ENCODE measurements at places on chromosomes 3 and 15.

- no peak for DNase-seq
Observed at GRCh38 chr15:78148392-78149067, 632 bp upstream of the IDH3A start.

DNA sequence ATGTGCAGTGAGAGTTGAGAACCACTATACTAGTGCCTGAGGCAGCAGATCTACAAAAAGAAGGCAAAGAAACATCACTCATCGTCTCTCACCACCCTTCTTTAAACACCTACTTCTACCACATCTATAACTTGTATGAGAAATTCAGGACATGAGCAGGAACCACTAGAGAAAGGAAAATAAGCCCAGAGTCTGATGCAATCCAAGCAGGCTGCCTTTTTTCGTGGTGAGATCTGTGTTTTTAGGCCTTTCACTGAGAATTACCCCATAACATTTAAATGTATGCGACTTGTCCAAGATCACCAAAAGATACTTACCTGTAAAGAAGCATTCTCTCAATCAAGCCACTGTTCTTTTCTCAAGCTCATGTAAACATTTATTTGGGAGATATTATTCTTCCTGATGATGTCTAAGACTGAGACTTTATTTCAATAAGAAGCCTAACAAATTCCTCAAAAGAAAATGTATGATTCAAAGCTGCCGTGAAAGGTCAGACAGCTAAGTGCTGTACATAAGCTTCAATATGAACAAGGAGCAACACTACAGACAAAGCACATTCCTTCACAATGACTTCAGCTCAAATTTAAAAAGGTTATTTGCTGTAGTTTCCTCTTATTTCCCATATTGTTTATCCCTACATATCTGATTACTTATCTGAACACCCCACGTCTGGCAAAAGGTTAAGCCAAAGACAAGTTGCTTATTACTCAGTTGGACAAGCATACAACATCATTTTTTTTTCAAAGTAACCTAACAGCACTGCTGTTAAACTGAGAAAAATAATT lies 16.5 kb downstream of the SPICE1 start:
- DNase-seq: no peak

- DNase-seq: no peak
Observed at GRCh38 chr15:70060214-70060992, 37.3 kb downstream of the TLE3 start.

- DNase-seq: no peak
Observed at GRCh38 chr3:188211476-188211875, 57.5 kb downstream of the LPP start.

DNA sequence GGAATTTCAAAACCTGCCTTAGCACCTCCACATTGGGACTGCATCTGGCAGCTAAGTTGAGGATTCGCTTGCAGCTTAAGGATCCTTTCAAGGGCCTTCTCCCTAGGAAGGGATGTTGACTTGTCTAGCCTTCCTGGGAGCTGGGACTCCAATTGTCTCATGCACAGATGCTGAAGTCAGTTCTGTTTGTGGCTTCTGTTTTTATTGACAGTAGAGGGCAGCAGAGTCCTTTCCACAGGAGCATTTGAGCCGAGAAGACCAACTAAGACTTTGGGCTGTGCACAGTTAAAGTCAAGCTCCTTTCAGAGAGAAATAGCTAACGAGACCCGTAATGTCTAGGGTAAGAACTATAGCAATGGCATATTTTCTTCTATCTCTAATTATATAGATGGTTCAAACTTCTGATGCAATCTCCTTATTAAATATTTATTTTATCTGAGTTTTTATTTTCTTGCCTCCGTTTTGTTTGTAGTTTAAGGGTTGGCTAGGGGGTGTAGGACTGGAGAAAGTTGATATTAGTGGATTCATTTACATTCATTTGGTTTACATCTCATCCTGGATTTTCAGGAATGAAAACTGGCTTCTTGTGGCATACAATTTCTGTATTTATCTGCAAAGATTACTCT lies 59.7 kb upstream of the KBTBD8 start:
- DNase-seq: no peak

DNA sequence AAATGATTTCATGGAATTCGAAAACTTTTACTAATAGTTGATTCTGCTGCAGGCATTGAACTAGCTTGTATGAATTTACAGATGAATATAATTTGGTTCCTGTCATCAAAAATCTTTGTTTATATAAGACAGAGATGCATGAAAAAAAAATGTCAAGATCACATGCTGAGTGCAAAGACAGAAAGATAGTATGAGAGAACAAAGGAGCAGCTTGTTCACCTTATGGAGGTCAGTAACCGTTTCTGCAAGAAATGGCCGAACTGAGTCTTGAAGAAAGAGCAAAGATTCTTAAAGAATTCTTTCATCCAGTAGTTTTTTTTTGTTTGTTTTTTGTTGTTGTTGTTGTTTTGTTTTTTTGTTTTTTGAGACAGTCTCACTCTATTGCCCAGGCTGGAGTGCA lies 450.6 kb downstream of the TUSC7 start:
- no peak for DNase-seq

GRCh38 chr3:32004113-32004765 lies 22.7 kb downstream of the ZNF860 start:
- DNase-seq: no peak

DNA sequence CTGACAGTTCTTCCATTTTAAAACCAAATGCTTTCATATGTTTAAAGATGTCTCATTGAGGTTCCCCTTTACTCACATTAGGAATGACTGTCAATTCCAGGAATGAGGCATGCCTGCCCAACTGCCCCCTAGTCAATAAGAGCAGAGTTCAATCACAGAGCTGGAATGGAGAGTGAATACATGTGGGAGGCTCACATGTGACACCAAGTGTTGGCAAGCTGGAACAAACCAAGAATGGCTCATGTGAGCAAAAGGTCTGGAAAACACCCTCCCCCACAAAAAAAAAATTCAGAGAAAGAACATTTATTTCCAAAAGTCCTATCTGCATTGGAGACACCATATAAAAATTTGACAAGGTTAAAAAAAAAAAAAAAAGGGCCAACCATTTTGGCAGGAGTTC lies 3.7 kb downstream of the PBRM1 start:
- DNase-seq: no peak

DNA sequence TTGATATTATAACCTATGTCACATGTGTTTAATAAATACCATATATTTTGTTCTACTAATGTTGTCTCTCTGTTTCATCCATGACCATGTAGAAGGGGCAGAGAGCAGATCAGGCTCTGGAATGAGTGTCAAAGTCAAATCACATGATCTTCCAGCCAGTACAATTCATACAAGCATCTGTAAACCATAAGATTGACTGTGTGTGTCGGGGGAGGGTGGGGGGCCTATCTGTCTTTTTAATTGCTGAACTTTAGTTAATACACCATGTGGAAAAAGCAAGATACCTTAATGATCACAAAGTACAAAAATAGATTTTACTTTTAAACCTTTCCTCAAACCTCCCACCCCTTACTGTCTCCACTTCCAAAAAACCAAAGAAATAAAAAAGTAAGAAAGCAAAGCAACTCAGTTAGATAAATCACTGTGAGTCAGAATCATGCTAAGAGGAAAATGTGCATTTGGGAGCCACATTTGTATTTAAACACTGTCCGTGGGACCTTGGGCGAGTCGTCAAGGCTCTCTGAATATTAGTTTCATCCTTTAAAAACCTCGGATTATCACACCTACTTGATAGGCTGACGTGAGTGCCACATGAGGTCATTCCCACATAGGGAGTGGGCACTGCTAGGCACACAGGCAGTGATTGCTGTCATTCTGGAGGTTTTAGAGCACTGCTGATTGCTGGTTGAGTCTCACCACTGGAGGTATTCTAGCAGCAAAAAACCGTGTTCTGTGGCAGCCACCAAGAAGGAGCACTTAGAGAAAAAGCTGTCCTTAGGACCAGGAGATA lies 21.0 kb upstream of the POLR2M start:
- DNase-seq: no peak

- DNase-seq: no peak
Observed at GRCh38 chr15:72112116-72112515, 5.8 kb downstream of the MYO9A start.

- no peak for DNase-seq
Observed at GRCh38 chr3:49750056-49750455, 26.3 kb upstream of the GMPPB start.

DNA sequence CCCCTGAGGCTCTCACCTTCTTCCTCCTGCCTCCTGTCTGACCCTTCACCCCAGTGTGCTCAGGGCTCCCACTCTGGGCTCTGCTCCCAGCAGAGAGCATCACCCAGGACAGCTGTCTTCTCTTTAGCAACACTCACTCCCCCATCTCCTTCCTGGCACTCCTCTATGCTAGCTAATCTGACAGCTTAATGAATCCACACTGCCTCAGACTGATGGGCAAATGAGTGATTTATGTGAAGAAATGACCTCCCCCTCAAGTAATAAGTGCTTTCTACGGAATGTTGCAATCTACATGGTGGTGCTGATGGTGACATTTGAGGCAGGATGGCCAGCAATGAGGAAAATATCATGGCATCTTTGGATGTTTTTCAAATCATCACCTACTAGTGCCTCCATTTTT lies 83.6 kb downstream of the LSM3 start:
- no peak for DNase-seq

- DNase-seq: no peak
Observed at GRCh38 chr3:186152889-186153292, 44.0 kb upstream of the ETV5 start.

GRCh38 chr3:71581457-71582035 lies 2.0 kb downstream of the FOXP1 start:
- DNase-seq: peak; percentile 70

DNA sequence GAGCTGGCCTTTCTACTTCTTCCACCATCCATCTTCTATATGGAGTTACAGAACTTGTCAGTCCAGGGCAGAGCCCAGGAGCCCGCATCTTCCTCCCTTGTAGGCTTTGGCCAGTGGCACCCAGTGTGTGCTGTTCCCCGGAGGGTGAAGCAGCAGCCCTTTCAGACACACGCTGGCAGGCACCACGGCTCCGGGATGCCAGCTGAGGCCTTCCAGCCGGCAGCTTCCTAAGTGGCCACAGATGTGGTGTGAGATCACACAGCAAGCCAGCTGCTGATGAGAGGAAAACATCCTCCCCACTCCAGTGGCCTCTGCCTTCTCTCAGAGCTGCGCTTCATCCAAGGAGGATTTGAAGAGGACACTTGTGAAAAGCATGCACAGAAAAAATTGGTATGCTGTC lies 24.1 kb downstream of the CRABP1 start:
- DNase-seq: no peak

DNA sequence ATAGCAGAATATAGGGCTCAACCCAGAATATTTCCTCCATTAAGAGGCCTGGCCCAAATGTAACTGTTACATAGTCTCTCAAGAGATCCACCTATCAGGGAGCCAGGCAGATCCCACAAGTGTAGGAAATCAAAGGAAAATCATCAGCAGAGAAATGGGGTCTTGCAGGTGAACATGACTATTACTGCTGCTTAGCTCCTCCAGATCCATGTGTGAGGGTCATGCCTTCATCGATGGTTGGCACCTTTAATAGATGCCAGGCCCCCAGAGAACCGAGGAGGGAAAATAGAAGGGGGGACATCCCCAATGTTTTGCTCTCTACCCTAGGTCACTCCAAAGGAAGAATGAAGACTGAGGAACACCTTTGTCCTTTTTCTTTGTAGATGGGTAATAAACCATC lies 1029.9 kb upstream of the CADM2 start:
- DNase-seq: no peak

GRCh38 chr15:60616147-60616546 lies 137.2 kb upstream of the ICE2 start:
- DNase-seq: no peak

DNA sequence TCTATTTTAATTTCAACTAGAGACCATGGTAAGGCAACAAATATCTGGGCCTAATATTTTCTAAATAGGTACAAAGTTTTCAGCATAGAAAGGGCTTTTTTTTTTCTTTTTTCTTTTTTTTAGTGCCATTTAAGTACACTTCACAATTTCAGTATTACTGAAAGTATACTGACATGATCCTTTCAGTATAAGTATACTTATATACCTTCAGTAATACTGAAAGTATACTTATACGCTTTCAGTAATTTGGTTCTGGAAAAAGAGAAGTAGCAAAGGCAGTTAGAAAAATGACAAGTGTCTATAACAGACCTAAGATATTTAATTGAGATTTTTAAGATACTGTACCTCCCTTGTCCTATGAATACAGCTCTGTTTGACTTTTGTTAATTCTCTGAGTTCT lies 339.2 kb downstream of the EPHA3 start:
- DNase-seq: no peak

DNA sequence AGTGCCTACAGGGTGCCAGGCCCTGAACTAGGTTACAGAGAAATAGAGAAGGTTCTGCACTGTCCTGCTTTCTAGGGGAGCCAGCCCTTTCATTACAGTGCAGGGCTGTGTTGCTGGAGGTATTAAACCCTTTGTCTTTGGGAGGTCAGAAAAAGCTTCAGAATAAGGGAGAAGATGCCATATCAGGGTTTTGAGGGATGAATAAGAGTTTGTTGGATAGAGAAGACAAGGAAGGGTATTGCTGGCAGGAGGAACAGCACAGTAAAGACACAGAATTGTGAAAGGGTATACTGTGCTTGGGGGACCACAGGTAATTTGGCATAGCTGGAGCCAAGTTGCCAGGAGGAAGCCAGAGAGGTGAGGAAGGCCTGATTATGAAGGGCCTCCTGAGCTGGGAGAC lies 23.0 kb downstream of the NOX5 start:
- no peak for DNase-seq

GRCh38 chr3:141959589-141960554 lies 83.4 kb downstream of the ATP1B3 start:
- DNase-seq: no peak

DNA sequence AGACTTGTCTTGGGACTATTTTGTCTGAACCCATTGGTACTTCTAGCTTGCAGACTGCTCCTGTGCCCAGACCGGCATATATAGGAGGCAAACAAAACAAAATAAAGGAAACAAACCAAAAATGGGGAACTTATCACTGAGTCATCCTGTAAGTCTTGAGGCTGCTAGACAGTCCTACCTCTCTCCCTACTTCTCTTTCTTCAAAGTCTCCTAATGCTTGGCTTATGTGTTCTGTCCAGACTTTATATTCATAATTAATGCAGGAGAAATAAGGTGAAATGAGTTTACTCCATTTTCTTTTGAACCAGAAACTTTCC lies 266.2 kb downstream of the ZNF385D start:
- no peak for DNase-seq

- no peak for DNase-seq
Observed at GRCh38 chr3:23819599-23820360, 14.0 kb downstream of the UBE2E1 start.

DNA sequence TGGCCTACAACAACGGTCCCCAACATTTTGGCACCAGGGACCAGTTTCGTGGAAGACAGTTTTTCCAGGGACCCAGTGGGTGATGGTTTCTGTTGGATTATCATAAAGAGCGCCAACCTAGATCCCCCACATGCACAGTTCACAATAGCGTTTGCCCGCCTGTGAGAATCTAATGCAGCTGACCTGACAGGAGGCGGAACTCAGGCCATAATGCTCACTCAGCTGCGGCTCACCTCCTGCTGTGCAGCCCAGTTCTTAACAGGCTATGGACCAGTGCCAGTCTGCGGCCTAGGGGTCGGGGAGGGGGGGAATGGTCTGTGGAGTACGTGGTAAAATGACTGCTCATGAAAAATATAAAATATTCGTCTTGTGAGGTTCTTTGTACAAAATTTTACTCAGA lies 518.5 kb upstream of the CADM2 start:
- no peak for DNase-seq

GRCh38 chr3:66409771-66410754 lies 90.8 kb downstream of the LRIG1 start:
- no peak for DNase-seq

- DNase-seq: no peak
Observed at GRCh38 chr3:14531856-14532395, 8.2 kb downstream of the GRIP2 start.

- no peak for DNase-seq
Observed at GRCh38 chr15:37031198-37031597, 69.2 kb downstream of the MEIS2 start.

GRCh38 chr3:14139771-14140170 lies 14.9 kb downstream of the TMEM43 start:
- DNase-seq: no peak

Data from activated naive CD8-positive, alpha-beta T cell treated with anti-CD3 and anti-CD28 coated beads, Interleukin-2, amount 10 ng/mL, durations not matched to agents 7 days and 5 days (primary cell).